ENCODE measurements at places on chromosomes 2 and 18.
A peak's percentile ranks its signal among the peaks of the same experiment; 100 is the strongest.

DNA sequence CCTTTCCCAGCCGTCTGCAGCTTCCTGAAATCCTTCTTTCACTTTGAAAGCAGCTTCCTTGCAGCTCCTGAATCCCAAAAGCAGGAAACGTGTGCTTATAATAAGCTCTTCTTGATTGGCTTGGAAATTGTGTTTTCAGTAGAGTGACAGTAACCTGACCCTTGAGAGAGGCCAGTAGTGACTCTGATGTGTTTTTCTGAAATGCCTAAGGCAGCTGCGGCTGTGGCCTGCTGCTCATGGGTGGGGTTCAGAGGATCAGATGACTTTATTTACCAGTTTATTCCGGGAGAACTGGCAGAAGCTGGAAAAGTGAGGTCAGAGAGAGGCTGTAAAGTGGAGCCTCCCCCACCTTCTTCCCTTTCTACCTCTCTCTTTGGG, 31.9 kb upstream of the RPIA start:
- peak; percentile 86 for DNase-seq

GRCh38 chr2:96203130-96204028, 5.2 kb downstream of the STARD7 start:
- no peak for DNase-seq

DNA sequence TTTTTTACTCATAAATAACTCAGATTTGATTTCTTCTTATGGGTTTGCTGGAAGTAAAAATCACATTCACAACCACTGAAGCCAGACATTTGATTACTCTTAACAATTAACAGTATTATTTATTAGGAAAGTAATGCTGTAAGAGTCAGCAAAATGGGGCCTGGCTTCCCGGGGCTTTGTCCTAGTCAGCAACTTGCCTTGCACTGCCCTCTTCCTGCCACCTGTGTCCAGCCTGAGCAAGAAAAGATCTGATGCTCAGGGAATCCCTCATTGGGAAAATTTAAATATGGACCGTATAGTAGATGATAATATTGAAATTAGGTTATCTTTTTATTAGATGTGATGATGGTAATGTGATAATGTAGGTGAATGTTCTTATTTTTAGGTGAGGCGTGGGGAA, 30.8 kb upstream of the ACYP2 start:
- no peak for DNase-seq

DNA sequence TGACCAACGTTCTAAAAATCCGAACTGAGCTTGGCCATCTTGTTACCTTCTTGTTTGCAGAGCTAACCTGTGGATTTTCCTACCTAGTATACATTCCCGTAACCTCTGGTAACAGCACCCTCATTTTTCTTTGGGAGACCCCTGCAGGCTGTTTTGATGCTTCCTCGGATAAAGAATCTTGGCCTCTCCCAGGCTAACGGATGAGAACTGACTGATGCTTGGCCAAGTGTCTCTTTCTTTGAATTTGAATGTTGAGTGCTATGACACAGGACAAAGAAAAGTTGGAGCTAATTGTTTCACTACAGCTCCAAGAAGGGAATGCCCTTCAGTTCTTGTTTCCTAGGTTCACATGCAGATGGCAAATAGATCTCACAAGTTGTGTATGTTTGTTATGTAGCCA, 19.3 kb upstream of the CAVIN2 start:
- no peak for DNase-seq

DNA sequence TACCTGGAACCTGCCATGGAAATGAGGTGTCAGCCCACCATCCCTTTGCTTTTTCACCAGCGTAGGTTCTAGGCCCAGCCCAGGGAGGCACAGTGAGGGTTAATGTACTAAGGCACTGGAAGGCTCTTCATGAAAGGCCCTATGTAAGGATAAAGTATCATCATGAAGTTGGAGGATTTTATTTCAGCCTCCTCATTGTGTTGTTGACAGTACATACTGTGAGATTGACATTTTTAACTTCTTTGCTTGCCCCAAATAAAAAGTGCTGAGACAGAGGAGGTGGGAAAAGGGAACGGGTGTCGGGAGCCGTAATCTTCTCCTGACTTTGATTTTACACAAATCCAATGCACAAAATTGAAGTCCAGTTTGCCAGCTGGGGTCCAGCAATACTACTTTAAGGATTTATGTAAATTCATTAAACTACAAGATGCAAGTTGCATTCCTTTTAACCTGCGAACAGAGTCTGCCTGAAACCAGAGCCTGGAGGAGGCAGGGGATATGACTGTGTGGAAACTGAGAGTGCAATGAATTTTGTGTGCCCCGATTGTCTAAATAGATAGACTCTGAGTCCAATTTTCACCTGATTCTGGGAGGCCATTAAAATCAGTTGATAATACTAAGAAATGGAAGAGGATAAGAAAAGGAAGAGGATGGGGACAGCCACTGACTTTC, 5.4 kb upstream of the NCKAP5 start:
- DNase-seq: no peak

- no peak for DNase-seq
Observed at GRCh38 chr2:231533086-231533776, 3.0 kb upstream of the NMUR1 start.

- DNase-seq: no peak
Observed at GRCh38 chr2:239831001-239831731, 194.0 kb downstream of the NDUFA10 start.

DNA sequence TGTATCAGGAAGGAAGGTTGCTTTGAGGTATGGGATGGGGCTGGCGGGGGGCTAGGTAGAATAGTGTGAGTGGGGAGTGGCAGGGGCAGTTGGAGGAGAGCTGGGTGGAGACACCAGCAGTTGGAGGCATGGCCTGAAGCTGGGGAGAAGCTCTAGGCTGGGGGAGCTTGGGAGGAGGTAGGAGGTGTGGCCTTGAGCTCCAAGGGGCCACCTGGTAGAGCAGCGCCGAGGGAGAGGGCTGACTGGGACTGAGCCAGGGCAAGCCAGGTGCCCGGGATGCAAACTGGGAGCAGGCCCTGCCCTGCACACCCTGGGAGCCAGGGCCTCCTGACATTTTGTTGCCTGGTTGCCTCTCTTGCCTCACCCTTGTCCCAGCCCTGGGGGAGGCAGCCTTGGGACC, 33.1 kb upstream of the PDIA6 start:
- DNase-seq: no peak

GRCh38 chr18:65091744-65092329, 659.0 kb upstream of the CDH7 start:
- DNase-seq: peak; percentile 9

DNA sequence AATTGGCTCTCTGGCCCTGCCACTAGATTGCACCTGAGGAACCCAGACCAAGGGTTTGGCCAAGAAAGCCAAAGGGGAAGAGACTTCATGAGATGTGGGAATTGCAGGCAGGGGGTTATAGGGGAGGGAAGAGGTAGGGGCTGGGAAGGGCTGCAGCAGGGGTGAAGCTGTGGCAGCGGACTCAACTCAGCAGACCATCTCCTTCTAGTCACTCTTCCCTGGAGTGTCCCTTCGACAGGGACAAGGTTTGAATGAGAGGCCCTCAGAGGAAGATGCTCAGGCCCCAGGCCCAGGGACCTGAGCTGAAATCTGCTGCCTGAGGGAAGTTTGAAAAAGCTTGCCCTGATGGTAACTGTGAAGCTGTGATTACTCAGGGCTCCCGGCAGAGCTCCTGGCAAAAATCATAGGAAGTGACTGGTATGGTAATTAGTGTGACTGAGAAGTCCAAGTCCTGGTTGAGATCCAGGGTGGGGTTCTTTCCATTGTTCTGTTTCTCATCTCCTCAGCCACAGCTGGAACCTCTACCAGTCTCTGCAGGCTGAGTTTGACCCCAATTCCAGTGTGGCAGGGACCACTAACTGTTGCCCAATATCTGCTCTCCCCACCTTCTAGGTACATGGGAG, 300.9 kb downstream of the CYP26B1 start:
- DNase-seq: no peak

- DNase-seq: no peak
Observed at GRCh38 chr2:115285416-115285815, 843.0 kb downstream of the DPP10 start.

DNA sequence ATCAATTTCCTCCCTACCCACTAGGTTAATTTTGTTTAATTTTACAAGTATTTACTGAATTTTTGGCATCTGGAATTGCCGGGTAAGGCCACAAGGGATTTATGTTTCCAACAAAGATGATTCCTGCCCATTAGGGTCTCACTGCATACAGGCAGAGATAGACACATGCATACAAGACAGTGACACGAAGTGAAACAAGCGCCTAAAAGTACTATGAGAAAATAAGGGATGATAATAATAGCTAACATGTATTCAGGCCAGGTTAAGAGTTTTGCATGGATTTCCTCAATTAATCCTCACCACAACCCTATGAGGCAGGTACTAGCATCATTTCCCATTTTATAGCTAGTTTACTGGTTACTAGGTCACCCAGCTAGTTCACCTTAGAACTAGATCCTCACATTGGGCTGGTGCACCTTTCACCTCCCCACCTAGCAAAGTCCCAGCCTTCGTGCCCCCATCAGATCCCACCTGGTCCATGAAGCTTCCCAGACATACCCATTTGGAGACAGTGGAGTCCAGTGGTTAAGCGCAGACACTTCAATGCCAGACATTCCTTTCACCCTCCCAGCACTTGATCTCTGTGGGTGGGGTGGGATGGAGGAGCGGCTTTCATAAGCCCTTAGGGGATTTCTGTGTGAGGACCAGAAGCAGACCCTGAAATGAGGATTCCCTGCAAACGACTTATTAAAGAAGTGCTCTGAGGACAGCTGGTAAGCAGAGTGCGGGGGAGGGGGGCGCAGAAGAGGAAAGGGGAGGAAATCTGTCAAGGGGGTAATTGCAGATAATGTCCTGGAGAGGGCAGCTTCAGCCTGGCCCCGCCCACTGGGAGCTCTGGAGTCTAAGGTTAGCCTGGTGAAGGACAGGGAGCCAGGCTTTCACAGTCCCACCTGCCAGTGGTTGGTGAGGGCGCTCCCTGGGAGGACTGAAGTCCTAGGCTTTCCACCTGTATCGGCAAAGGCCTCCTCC, 5.8 kb upstream of the DGUOK start:
- DNase-seq: no peak

DNA sequence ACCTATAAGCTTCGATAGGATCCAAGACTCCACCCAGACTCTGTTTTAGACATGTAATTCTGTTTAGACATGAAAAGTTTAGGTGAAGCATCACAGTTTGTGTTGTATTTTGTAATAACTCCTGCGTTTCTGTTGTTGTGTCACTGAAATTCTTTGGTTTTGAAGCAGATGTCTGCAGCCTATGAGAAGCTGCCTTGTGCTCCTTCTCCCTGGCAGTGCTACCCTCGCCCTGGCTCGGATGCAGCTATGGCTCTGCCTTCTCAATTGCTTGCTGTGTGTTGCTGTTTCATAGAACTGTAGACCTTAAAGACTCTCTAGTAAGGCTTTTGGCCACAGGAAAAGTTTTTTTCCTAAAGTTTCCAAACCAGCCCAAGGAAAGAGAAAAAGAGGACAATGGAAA, 40.2 kb upstream of the ZNF638 start:
- DNase-seq: no peak

GRCh38 chr2:225612636-225613035, 213.1 kb downstream of the NYAP2 start:
- DNase-seq: no peak

DNA sequence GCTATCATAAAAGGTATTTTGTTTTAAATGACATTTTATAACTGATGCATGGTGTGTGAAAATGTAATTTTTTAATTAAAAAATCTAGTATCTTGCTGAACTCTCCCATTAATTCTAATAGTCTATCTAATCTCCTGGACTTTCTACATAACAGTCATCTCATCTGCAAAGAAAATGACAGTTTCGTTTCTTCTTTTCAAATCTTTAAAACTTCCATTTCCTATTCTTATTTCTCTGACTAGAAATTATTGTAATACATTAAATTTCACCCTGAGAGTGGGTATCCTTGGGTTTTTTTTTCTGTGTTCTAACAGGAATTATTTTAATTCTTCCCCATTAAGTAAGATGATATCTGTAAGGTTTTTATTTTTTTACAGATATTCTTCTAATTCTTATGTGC, 120.1 kb downstream of the KCNF1 start:
- DNase-seq: no peak

- no peak for DNase-seq
Observed at GRCh38 chr2:40168546-40168945, 283.3 kb downstream of the SLC8A1 start.

GRCh38 chr2:65574993-65575392, 142.6 kb upstream of the SPRED2 start:
- DNase-seq: no peak

DNA sequence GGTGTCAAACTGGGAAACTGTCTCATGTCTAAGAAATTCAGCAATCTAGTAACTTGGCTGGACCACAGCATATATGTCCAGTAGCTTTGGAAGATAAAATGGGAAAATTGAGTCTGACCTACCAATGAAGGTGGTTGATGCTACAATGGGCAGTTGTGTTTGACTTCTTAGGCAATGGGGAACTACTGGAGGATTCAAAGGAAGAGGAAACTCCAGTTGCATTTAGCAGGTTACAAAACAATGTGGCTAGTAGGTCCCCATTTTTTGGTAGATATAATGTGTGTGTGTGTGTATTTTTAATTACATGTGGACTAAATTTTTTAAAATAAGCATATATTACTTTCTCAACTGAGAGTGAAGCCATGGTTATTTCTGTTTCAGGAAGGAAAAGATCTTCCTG, 427.7 kb downstream of the NBAS start:
- no peak for DNase-seq

Data from NCI-H2107 (cell line).